Fibroblast of skin of right biceps (primary cell): ENCODE measurements at places on chromosomes 1 and 21.

DNA sequence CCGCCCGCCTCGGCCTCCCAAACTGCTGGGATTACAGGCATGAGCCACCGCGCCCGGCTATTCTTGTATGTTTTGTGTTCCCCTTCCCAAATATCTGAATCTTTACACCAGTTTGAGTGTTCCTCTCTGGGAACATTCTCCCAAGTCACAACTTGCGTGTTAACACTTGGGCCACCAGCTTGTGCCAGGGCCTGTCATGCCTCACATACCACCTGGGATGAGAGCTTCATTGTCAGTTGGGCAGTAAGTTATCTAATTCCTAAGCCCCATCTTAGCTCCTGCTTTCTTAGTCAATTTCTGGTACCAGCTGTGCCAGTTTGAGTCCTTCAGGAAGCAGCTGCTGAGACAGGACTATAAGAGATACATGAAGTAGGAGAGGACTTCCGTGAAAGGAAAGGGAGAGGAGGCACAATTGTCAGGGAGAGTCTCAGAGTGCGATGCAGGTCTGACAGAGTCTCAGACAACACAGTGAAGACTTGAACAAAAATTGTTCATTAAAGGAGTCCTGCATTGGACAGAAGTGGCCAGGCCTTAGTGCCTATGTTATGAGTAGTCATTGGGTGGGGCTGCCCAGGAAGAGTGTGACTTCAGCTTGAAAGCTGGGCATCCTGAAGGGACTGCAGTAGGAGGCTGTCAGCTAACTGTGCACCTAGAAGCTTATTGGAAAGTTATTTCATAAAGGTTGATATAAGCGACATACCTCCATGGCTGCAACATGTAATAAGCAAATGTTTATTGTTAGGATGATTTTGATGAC lies 17.3 kb downstream of the ZFYVE9 start:
- DNase-seq, result peak; percentile 21

DNA sequence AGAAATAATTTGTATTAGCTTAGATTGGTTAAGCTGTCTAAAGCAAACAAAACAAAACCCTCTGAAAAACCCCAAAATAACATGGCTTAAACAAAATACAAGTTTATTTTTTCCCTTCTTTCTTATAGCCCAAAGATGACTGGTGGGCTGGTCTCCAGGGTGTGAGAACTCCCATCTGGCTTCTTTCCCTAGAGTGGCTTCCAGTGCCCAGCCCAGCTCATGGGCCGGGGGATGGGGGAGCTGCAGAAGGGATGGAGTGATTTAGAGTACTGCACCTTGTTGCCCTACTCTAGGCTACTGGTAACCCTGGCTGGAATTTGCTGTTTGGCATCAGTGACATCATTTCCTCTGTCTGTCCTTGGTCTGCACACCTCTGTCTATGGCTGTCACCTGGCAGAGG lies 223.0 kb downstream of the PBX1 start:
- DNase-seq, result no peak

GRCh38 chr21:43207043-43207315 lies 38.2 kb downstream of the CRYAA start:
- DNase-seq, result no peak

DNA sequence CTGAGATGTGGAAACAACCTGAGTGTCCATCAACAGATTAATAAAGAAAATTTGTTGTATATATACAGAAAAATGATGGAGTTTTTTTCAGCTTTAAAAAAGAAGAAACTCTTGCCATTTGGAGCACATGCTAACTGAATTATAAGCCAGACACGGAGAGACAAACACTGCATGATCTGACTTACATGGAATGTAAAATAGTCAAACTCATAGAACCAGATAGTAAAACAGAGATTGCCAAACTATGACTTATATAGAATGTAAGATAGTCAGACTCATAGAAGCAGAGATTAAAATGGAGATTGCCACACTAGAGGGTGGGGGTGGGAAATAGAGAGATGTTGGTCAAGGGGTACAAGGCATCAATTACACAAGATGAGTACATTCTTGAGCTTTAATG lies 1786.6 kb downstream of the PLA2G4A start:
- peak; percentile 60 for DNase-seq

DNA sequence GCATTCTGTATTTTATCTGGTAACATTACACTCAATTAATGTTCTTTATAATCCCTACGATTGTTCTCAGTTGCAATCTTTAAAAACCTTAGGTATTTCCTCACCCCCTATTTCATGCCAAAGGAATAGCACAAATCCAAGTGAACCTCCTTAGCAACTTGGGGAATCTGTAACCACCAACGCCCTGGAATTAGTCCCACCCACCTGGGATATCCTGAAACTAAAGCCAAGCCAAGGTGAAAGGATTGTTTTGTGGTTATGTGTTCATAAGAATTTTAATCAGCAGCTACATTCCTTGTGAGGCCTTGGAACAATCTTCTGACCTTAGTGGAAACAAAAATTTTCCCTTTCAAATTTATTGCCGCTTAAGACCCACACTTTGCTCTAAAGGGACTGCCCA lies 908.7 kb downstream of the TTLL7 start:
- no peak for DNase-seq

- DNase-seq, result no peak
Observed at GRCh38 chr1:220005489-220005888, 40.8 kb downstream of the EPRS1 start.

- peak; percentile 97 for DNase-seq
Observed at GRCh38 chr1:179143322-179143721, 61.5 kb downstream of the TOR3A start.

DNA sequence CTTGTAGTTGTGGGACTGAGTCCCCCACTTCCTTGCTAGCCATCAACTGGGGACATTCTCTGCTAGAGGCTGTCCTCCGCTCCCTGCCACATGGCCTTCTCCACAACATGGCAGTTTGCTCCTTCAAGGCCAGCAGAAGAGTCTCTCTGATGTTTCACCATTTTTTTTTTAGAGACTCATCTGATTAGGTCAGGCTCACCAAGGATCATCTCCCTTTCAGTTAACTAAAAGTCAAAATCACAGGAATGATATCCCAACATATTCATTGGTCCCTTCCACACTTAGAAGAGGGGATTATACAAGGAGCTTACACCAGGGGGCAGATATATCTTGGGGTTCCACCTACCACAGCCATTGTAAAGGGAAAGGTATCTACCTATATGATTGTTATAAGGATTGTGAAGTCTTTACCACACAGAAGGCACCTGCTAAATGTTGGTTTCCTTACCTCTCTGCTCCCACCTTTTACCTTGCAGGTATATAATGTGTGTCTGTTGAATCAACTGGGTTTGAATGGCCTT lies 23.3 kb downstream of the RIMKLA start:
- no peak for DNase-seq

DNA sequence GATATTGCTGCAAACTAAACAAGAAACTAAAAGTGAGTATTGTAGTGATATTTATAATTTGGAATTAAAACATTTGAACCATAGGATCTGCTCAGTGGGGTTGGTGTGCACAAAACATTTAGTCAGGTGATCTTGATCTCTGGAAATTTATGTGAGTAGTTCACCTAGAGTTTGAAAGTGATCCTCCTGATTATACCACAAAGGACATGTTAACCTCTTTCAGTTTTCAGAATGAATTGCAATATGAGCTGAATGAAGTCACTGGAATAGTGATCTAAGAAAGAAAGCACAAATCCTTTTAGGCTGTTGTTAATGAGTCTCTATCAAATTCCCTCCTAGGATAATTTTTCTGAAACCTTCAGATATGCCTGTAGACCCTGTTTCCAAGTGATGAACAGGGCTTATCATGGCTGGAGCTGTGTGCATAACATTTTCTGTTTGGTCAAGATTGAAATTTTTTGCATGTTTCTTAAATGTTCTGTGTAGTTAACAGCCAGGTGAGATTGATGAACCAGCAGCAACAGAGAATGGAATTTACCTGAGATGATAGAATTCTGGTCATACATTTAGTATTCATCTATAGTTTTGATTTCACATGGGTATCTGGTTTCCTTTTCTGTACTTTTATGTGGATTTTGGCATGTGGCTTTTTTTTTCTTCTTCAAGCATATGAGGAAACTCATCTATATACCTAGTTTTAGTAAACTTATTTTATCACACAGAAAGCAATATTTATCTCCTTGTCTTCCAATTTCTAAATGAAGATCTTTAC lies 25.5 kb downstream of the CDC14A start:
- no peak for DNase-seq

DNA sequence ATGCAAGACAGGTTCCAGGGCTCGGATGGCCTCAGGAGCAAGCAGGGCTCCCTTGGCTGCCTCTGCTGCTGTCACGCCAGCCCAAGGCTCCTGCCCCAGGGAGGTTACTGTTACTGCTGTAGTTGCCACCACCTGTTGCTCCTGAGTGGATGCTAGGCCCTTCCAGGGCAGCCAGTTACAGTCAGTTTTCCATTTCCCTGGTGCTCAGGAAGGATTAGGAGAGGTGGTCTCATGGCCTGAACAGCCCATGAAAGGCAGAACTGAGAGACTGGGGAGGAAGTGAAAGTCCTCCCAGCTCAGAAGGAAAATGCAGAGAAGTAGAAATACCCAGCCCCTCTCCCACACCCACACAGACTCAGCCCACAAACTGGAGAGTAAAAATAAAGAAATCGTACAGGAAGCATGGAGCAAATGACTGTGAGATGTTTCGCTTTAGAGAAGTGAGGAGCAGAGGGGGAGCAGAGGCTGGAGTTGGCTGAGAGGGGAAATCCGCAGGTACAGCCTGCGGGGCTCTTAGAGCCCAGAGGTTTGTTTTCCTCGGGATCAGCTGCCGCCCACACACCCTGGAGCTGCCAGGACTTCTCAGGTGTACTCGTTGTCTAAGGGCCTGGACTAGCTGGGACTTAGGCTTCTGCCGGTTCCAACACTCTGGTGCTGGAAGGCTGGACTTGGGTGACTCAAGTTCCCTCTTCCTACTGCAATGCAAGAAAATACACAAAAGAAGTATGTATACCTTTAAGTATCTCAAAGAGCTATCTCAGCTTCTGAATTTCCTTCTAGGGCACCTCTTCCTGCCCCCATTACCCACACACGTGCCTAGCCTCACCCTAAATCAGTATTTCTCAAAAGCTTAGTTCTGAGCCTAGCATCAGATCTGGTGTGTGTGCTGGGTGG lies 2.3 kb downstream of the IL6R start:
- DNase-seq, result no peak

DNA sequence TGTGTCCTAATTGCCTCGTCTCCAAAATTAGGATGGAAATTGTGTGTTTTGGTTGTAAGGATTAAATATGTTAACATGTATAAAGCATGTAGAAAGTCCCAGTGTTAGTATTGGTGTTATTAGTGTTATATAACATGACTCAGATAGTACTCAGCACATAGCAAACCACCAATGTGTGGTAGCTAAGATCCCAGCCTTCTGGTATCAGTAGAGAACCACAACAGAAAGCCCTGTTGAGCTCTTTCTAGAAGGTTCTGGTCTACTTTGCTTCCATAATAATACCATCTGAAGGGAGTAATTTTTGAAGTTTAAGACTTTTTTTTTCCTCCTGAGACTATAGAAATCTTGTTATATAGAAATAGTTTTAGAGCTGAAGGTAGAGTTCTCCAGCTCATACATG lies 259.3 kb upstream of the SGIP1 start:
- peak; percentile 72 for DNase-seq

DNA sequence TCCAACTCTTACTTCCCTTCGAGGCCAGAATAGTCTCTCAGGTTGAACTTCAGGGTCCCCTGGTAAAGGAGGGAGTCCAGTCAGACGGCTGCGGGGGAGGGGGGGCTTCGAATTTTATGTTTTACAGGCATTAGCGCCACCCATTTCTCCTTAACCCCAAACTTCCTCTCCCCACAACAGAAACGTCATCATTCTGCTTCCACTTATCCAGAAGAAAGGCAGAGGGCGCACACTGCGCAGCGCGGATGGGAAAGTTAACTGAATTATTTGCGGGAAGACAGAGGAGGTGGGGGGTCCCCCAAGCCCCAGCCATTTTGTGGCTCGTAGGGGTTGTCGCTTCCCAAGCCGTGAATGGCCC lies 529 bp upstream of the PRMT2 start:
- peak; percentile 93 for DNase-seq

DNA sequence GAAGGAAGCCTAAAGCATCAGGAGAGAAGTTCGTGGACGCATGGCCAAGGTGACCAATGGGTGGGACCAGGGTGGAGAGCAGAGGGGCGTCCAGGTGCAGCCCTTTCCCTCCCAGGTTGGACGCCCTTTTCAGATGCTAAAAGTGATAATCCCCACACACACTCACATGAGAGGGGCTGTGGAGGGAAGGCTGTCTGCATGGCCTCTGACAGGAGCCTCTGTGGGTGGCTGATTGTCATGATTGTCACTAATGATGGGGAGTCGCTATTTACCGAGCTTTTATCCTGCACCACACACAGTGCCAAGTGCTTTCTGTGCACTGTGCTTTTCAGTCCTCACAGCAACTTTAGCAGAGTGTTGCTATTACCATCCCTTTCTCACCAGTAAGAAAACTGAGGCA lies 27.1 kb upstream of the C1QA start:
- no peak for DNase-seq

DNA sequence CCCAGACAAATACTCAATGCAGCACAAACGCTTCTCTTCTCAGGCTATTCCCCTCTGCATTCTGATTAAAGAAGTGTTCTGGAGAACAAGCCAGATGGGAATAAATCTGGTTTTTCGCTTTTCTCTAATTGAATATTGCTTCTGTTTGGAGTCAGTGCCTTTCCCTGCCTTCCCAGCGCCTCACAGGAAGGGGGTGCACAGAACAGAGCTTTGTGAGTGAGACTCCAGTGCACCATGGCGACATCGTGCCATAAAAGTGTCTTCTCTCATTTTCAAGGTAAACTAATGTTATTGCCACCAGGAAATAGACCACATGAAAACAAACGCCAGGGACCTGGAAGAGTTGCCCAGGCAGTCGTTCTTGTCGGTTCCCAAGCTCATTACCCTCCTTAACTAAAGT lies 43.6 kb upstream of the SLC45A1 start:
- DNase-seq, result no peak

GRCh38 chr1:85624361-85624760 lies 43.8 kb downstream of the CCN1 start:
- no peak for DNase-seq
